Omental fat pad (tissue), 4 donors: ENCODE measurements at places on chromosomes 16 and 17.

DNA sequence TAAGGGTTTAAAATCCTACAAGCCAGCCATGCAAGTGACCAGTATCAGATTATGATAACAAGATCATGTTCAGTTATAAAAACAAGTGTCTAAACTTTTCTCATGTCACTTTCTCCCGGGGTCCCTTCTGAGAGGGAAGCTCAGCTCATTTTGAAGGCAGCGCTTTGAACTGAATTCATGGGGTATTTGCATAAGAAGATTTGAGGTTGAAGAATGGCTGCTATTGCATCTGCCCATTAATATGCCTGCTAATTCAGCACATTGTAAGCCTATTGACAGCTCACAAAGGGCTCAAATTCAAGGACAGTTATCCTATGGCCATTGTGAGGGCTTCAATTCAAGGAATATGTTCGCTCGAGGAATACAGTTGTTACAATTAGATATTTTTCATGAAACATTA is 290.2 kb upstream of the IRX3 start:
- no peak for DNase-seq

GRCh38 chr17:19660219-19660870 is 11.8 kb downstream of the ALDH3A2 start:
- no peak for DNase-seq

- DNase-seq, result no peak
Measured at GRCh38 chr16:19432429-19432828, 14.7 kb downstream of the TMC5 start.

DNA sequence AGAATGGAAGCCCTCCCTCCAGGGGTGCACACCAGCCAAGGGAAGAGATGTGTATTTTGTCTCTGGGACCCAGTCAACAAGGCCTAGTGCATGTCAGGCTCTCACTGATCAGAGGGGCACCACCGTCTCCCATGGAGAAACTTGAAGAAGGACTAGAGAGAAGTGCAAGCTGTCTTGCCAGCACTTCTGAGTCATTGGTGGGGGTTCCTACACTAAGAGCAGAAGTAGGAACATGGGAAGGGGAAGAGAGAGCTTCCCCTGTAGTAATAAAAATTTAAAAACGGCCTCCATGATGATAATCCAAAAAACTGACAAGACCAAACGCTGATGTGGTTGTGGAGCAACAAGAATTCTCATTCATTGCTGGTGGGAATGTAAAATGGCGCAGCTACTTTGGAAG is 46.3 kb downstream of the DYNLRB2 start:
- no peak for DNase-seq

DNA sequence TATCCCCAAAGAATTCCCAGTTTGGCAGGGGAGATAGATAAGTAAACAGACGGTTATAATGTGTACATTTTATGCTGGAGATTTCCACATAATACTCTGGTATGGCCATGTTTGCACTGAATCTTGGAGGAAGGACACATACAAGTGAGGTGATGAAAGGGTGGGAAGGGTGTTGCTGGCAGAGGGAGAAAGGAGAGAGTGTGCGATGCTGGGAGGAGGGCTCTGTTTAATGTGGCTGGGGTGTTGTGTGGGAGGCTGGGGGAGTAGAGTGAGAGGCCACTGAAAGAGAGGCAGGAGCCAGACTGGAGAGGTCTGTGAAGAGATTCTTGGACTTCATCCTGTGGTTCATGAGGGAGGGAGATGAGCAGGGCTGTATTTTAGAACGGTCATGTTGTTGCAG is 87.6 kb downstream of the SPACA3 start:
- DNase-seq, result no peak

DNA sequence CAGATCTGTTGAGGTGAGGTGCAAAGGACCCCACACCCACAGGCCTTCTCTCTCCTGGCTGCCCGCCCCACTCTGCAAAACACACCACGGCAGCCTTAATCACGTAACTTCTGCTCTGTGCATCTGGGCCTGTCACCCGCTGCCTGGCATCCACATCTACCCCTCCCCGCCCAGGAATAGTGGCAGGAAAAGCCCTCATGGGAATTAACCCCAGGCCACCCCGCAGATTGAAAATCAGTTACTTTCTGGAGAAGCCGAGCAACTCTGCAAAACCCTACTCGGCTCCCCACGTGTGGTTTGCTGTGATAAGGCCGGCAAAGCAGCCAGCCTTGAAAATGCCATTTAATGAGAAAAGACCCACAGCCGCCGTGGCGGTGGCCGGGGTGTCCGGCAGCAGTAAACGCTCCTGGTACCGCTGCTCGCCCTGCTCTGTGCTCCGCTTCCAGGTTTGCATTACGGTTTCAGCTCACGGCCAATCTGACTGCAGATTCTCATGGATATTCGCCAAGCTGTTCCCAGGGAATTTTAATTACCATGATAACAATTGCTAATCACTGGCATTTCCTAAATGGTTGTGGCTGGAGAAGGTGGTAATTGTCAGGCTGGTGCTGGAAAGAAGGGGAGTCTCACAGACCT is 78.0 kb upstream of the DOC2B start:
- no peak for DNase-seq

GRCh38 chr16:51919736-51920135 is 627.2 kb downstream of the TOX3 start:
- no peak for DNase-seq

DNA sequence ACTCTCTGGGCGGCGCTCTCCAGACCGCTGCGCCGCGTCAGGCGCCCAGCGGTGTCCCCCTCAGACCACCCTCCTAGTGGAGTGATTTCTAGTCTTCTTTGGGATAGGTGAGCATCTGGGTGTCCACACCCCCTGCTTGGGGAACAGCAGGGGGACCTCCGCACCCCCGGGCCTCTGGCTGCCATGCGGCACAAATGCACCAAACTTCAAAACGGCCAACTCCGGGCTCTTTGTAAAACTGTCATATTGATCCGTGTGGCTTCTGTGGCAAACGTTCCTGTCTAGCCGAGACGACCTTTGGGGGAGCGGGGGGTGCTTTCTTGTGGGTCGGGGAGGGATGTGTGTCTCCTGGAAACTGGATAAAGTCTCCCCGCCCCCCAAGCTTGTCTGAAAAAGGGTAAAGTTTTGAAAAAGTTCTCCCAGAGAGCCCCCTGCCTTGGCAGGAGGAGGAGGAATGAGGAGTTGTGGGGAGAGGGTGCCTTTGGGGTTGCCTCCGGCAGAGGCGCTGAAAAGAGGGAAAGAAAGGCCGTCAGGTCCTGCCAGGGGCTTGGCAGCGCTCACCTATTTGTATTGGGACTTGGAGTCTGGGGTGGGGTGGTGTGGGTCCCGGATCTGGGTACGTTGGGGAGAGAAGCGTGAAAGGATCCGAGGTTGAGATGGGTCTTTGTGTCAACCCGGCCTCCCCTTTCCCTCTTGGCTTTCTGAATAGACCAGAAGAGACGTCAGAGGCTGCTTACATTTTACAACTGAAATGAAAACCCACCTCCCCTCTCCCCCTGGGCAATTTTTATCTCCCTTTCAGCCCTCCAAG is 2.2 kb upstream of the CHD3 start:
- no peak for DNase-seq

DNA sequence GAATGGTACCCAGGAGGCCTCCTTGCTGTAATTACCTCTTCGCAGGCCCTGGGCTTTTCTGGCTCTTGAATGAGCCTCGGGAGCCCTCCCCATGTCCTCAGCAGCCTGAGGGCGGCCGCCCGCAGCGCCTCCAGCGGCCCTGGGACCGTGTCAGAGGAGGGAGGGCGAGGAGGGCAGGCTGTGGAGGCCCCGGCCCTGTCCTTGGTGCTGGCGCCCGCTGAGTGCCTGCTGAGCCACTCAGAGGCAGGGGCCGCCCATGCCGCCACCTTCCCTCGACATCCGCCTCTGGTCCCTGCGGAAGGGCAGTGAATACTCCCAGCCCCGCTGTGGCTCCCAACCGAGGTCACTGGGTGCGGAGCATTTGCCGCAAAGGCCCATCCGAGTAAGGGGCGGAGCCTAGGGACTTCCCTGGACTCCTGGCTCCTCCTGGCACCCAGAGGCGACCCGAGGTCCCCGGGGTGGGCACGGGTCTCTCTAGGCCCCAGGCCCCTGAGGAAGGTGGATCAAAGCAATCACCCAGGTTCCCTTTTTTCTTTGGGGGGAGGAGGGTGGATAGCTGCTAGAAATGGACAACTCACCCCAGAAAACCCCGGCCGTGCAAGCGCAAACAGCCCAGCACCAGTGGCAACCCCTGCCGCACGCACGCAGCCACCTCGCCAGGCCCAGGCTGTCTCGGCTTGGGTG is 2.8 kb downstream of the RBFOX3 start:
- DNase-seq, result no peak

DNA sequence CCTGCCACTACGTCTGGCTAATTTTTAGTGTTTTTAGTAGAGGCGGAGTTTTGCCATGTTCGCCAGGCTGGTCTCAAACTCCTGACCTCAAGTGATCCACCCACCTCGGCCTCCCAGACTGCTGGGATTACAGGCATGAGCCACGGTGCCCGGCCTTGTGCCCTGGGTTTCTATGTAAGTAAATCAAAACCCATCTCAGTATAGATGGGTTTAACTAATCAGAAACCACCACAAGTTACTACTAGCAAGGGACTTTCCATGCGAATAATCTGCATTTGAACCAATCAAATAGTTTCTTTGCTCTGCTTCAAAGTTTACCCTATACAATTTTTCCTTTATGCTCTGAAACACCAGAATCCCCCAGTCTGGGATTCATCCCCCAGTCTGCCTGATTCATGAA is 16.5 kb upstream of the EIF1 start:
- DNase-seq, result no peak

GRCh38 chr17:48254896-48255295 is 147.3 kb downstream of the SNX11 start:
- no peak for DNase-seq
